ENCODE measurements at places on chromosomes 3 and 15.

GRCh38 chr3:139629033-139629432, 48.7 kb downstream of the NMNAT3 start:
- no peak for DNase-seq

GRCh38 chr15:73382115-73382514, 13.4 kb upstream of the HCN4 start:
- no peak for DNase-seq

DNA sequence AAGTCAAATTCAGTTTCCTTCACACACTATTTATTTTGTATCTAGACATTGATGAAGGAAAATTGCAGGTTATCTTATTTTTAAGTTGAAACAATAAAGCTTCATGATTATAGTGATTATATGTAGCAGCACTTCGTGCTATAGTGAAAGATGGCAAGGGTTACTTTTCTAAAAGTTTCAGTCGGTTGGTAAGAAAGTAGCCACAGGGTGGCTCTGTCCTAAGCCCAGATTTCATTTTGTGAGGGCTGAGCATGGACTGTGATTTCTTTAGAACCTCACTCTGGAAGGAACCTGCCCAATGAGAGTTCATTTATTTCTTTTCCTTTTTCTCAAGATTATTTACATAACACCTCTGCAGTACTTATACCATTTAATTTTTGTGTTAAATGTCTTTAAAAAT, 66.5 kb downstream of the NME9 start:
- DNase-seq, result no peak

GRCh38 chr3:184791171-184791570, 20.8 kb upstream of the VPS8 start:
- DNase-seq, result no peak
